HCT116 (cell line): ENCODE measurements at places on chromosomes 7 and 10.

DNA sequence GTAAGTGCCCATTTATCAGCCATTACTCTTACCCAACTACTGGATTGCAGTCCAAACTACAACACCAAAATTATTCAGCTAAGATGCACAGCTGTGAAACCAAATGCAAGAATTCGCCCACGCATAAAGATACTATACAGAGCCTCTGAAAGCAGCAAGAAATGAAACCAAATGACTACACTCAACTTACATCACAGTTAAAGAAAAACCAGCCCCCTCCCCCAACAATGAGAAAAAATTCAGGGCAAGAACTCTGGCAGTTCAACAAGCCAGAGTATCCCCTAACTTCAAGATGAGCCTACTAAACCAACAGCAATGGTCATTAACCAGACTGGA, 209.1 kb upstream of the VWC2 start:
- H3K27me3 ChIP-seq, result no peaks in the 10 kb centered on the region
- no peak overlapping the region for H3K4me3 ChIP-seq
- no peaks in the 10 kb centered on the region for H3K4me1 ChIP-seq
- no peak overlapping the region for H3K27ac ChIP-seq

DNA sequence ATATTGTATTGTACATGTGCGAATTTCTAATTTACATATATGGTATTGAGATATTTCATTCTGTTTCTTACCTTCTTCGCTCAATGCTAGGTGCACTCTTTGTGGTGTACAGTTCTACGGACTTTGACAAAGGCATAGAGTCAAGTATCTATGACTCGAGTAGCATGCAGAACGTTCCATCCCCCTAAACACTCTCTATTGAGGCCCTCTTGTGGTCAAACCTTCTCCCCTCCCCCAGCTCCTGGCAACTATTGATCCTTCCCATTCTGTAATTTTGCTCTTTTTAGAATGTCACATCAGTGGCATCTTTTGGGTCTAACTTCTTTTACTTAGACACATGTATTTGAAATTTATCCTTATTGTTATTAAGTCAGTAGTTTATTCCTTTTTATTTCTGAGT, 30.7 kb upstream of the GDF10 start:
- H3K27ac ChIP-seq, result no peak overlapping the region
- no peak for DNase-seq
- H3K27me3 ChIP-seq, result no peaks in the 10 kb centered on the region

DNA sequence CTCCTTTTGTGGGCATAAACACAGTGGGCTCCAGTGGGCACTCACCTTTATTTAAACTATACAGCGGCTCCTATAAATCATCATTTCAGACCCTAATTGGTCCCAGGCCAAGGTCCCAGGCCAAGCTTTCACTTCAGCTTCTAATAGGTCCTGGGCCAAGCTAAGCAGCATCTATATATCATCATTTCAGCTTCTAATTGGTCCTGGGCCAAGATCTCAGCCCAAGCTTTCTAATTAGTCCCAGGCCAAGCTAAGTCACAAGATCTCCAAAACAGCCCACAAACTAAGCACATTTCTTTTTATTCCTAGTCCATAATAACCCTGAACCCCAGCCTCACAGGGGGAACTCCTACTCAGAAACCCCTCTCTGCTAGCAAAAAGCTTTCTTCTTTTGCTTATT, 47.1 kb downstream of the ZNF680 start:
- H3K36me3 ChIP-seq, result peaks cover 9% of the 10 kb centered on the region; the same call in 1 of the 2 replicates
- H3K4me1 ChIP-seq, result no peaks in the 10 kb centered on the region
- H3K27me3 ChIP-seq, result no peaks in the 10 kb centered on the region
- H3K27ac ChIP-seq, result no peak overlapping the region
- DNase-seq, result no peak

- no peak overlapping the region for H3K27ac ChIP-seq
- H3K4me3 ChIP-seq, result no peak overlapping the region
- DNase-seq, result no peak
- H3K27me3 ChIP-seq, result no peaks in the 10 kb centered on the region
- H3K4me1 ChIP-seq, result peaks cover 26% of the 10 kb centered on the region
Observed at GRCh38 chr7:75876126-75876881, 2.5 kb upstream of the RHBDD2 start.
